ENCODE measurements at places on chromosomes 3 and 15. TPM values are rescaled to one million over a fixed set of nuclear protein-coding genes. Genes with fewer than 3 reads are reported as not detected.
A peak's percentile ranks its signal among the peaks of the same experiment; 100 is the strongest.

DNA sequence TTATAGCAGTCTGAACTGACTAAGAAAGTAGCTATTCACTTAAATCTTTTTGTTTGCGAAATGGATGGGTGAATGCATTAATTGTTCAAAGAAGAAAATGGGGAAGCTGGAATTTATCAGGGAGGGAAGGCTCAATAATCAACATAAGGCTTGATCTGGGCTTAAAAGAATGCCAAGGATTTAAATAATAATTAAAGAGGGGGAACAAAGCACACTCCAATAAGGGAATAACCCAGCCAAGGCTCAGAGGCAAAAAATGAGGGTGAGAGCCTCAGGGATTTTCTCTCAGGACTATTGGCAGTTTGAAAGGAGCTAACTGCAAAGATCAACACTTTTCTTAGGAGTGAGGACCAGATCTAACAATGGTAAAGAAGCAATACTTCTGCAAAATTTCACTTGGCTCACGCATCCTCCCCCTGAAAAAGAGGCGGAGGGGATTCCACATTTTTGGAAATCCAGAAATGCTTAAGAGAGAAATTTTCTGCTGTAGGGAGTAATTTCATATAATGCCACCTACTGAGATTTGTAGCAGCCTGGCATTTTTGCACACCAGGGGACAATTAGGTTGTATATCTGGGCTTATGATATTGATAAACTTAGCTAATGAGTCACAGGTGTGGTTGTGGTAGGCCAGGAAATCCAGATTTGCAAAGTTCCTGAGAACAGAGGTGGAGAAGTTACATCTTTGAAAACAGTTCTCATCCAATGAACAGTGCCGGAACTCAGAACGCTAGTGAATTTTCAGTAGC, 405.1 kb downstream of the TUSC7 start:
- no peak for DNase-seq

- DNase-seq: no peak
These were observed 85.3 kb upstream of the LIMD1 start for GRCh38 chr3:45509038-45509767.

C15orf62 gene
- 6.8 TPM for total RNA-seq

DNA sequence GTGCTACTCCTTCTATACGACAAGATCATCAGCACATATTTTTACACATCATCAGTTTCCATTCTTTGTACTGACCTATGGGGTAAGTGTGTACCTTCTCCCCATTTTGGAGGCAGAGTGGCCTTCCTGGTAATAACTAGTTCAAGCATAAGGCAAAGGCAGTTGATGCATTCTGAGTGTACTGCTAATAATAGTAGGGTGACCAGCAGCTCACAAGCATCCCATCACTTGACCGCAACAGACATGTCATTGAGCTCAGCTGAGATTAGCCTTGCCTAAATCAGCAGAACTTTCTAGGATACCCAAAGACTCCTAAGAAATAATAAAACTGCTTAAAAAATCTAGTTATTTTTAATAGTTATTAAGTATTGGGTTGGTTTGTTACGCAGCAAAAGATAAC, 329.8 kb upstream of the FRG2C start:
- no peak for DNase-seq

ADAMTS9 gene
- 10.1 TPM for total RNA-seq

GASK1A gene
- 2.4 TPM for total RNA-seq

CCDC54 gene
- total RNA-seq: not detected

ESYT3 gene
- total RNA-seq: 39.0 TPM

QRICH1 gene
- total RNA-seq: 132 TPM

DNA sequence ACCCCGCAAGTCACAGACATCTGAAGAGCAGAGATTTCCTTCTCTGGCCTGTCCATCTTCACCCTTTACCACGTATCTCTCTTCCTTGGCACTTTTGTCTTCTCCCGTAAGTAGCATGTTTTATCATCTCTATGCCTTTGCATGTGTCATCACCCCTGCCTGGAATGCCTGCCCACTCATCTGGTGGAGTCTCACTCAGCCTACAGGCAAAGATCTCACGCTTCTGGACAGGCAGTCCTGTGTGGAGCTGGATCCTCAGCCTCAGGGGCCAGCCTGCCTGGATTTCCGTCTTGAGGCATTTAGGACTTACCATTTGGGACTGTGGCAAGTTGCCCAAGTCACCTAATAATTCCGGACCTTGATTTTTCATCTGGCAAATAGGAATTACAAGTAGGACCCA, 114.3 kb upstream of the CACNA2D3 start:
- no peak for DNase-seq

LYSMD4 gene
- 52.8 TPM for total RNA-seq

FSD2 gene
- not detected for total RNA-seq

TMC3 gene
- not detected for total RNA-seq

DNA sequence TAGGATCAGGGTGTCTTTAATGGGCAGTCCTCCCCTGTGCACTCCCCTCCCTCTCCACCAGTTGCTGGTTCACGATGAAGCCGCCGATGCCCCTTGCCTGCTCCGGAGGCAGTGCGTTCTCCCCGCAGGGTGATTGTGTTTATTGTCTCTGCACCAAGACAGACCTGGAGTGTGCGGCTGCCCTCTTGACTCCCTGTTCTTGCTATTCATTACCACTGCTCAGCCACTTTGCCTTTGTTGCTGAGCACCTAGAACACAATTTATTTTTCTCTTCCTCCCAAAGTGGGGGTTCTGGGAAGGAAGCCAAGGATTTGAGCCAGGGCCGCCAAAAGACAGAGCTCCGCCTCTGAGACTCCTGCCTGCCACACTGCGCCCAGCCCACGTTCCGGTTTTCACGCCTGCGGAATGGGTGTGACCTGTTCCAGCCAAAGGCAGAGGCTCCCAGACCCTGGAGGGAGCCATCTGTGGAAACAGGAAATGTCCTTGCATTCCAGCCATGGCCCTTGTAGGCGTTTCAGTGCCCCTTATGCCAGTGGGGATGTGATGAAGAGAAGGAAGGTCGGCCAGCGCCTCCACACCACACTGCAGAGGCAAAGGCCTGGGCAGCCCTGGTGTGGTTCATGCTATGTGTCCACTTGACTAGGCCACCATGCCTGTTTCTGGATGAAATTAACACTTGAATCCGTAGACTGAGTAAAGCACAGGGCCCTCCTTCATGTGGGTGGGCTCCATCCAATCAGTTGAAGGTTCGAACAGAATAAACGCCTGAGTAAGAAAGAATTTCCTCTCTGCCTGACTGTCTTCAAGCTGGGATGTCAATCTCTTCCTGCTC, 85.8 kb downstream of the HMG20A start:
- DNase-seq: no peak

CCR9 gene
- not detected for total RNA-seq

DNA sequence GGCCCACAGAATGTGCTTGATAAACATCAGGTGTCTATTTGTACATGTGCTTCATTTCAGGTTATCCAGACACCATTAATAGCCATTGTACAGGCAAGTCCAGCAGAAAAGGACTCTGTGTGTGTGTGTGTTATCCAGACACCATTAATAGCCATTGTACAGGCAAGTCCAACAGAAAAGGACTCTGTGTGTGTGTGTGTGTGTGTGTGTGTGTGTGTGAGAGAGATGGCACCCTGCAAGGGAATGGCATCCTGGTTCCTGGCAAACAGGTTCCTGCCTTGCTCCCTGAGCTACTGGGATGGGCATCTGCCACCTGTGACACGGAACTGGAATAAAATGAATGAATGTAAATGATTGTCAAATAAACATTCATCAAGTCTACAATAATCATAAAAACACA, 11.7 kb downstream of the SUCLG2 start:
- no peak for DNase-seq

GRCh38 chr3:160556141-160556540, 9.2 kb downstream of the KPNA4 start:
- DNase-seq: no peak

MLF1 gene
- total RNA-seq: 8.3 TPM

DNA sequence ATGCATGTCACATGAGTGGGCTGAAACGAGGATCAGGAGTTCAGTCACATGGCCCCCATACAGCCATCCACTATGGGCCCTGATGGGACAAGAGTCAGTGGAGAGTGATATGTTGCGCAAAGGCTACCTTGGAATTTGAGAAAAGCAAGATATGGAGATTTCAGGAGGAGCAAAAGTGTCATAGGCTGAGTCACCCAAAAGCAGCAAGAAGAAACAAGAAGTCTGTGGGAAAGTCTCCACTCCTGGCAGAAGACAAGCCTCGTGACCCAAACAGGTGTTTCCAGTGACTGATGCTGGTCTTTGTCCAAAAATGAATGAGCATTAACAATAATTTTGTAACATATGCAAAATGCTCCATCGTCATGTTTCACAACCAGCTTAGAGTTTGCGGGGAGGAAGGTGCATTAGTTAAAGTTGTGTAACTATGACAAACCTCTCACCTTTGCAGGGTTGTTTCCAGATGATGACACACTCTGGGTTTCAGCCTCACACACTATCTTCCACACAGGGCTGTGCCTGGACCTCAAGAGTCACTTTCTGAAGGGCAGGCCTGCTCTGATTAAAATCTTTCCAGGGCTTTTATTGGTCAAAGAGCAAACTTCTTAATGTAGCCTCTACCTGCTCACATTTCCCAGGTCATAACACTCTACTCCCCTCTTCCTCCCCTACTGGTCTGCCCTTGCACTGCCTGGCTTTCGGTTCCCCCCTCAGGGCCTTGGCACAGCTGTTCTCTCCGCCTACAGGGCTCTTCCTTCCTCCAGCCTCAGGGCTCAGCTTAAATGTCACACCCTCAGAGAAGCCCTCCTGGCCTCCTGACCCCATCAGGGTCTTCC, 3.9 kb upstream of the DNASE1L3 start:
- DNase-seq: peak; percentile 55

FGF12 gene
- 1.6 TPM for total RNA-seq

GRCh38 chr3:50170689-50171088, 15.6 kb downstream of the SEMA3F start:
- no peak for DNase-seq

GRCh38 chr15:66142285-66142684, 111.3 kb downstream of the MEGF11 start:
- no peak for DNase-seq

- no peak for DNase-seq
These were observed 69.6 kb downstream of the SLC49A4 start for GRCh38 chr3:122864498-122864897.

DNA sequence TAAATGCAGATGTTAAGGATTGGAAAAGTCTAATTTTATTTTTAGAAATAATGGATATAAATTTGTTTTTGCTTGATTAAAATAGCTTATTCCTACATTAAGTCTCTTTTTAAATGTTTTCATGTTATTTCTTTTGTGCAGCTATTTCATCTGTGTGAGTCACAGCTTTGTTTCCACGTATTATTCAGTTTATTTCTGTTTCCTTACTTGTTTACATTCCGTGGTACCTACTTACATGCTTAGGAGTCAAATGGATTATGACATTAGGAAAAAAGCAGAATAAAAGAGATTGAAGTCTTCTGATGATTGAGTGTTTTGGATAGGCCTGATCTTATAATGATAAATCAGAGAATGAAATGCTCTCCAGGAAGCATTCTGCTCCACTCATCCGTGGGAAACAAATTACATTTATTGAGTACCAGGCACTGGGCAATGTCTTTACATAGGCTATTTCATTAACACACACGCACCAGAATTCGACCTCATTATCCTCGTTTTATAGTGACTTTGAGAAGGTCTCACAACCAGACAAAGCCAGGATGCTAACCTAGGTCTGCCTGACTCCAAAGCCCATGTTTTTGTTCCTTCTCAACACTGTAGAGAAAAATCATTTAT, 38.1 kb upstream of the RASA2 start:
- no peak for DNase-seq

- DNase-seq: no peak
These were observed 2.3 kb downstream of the FLNB start for GRCh38 chr3:58010562-58010961.

DNA sequence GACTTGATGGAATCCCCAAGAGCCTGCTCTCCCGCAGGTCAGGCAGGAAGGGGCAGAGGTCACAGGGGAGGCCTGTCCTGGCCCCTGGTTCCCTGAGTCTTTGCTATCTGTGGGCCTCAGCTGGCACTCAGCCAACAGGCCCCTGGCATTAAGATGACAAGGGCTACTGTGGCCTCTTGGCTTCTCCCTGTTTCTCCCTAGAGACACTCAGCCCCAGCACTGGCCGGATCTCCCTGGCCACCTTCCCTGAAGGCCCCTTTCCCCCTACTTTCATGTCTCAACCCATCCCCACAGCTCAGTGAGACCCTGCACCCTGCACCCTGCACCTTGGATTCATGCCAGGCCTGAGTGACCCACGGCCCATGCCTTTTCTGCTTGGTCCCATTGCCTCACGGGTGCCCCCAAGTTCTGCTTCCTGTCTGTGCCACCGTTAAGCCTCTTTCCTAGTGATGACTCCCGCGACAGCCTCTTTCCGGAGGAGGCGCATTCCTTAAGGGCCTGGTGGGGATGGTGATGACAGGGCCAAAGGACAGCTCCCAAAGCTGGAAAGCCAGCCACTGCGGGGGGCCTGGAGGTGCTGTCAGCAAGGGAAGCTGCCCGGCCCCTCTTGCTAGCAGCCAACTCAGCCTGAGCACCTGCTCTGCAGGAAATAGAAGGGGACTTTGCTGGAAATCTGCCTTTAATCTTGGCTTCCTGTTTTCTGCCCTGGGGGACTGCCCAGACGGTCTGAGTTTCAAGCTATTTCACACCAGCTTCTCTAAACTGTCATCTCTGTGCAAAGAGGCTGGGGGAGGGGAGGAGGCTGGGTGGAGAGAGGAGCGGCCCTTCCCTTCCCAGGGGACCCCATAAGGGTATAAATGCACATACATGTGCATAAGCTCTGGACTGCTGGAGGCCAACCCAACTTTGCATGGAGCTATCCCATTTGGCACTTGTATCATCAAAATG, 4.8 kb upstream of the CSK start:
- no peak for DNase-seq

GBE1 gene
- total RNA-seq: 15.8 TPM

DNA sequence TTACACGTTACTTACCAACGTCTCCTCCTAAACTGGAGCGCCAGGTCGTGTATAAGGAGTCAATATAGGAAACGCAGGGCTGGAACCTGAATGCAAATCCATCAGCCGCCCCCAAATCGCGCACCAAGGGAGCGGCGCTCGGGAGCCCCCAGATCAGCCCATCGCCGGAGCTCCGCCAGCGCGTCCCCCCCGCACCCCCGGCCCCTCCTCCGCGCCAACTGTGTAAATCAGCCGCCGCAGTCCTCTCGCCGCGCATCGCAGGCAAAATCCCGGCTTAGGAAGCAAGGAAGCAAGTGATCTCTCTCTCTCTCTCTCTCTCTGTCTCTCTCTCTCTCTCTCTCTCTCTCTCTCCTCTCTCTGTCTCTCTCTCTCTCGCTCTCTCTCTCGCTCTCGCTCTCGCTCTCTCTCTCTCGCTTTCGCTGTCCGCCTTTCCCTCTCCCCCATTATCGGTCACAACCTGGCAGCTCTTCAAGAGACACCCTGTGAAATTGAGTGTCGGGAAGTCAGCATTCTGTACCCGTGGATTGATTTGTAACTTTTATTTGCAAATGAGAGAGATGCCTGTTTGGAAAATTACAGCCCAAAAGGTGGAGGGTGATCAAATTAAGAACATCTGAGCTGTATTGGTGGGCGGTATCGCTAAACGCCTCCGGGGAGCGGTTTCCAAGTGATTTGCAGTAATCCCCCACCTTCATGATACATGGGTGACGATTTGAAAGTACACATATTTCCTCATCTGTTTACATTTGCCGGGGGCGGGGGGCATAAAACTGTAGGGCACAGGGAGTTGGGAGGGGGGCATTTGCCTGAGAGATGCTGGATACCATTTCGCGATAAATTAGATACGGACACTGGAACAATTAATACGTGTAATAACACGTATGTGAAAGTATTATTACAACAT, 645 bp upstream of the SLITRK3 start:
- DNase-seq: no peak
